ENCODE measurements at places on chromosomes 2 and 18. TPM values are rescaled to one million over a fixed set of nuclear protein-coding genes. Genes with fewer than 3 reads are reported as not detected.

SP5 gene
- 6.5 TPM for total RNA-seq

SNTG2 gene
- total RNA-seq, result 1.4 TPM

RGPD4 gene
- not detected for total RNA-seq

SLC4A5 gene
- 5.6 TPM for total RNA-seq

GRCh38 chr2:132620115-132620514, 49.9 kb downstream of the LYPD1 start:
- no peak for DNase-seq

DNA sequence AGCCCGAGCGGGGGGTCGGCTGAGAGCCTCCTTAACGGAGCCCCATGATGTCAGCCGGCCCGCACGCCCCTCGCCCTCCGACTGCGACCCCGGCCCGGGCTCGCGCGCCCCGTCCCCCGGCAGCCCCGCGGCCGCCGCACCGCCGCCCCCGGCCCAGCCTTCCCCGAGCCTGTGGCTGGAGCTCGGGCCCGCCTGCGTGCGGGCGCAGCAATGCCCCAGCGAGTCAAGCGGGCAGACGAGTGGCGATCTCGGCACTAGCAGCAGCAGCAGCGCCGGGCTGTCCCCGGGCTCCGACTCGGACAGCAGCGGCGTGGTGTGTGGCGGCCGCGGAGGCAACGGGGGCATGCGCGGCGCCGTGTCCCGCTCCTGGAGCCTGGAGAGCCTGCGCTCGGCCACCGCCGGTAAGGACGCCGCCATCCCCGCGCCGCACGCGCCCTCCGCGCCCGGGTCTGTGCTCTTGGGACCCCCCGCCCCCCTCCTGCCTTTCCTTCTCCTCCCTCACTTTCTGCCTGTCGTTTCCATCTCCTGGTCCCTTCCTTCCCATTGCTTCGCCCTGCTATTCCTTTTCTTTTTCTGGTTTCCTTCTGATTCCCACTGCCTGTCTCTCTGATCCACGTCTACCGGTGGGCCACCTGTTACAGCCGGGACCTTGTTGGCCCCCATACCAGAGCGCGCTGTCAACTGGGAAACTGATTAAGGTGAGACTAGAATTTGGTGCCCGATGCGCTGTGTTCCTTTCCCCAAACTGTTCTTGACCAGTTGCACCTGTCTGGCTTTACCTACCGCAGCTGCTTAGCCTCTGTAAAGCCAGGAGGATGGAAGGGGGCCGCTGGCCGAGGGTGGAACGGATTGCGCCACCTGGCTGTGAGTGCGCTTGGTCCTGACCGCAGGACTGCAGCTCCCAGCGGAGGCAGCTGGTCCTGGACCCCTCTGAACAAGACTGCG, 127.4 kb downstream of the ARHGEF4 start:
- DNase-seq, result no peak

DNA sequence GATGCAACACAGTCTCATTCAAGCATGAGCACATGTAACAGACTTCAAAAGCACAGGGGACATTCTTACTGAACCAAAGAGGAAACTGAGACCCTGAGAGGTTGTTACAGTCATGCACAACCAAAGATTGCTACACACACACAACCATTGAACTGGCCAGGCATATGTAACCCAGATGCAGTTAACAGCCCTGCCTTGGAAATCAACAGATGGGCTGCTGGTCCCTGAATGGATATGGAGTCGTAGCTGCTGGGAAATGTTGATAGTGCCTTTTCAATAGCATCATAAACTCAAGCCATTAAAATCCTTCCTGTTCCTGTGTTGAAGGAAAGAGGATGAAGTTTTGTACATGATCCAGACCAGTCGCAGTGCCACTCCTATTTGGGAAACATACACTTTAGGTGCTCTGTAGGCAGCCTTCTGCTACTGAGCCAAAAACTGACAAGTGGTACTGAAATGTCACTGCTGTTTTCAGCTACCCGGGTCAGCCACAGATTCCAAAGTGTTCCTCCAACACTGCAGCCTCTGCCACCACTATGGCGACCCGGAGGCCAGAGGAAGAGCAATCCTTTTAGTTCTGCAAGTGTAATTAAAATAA, 143.9 kb downstream of the CCBE1 start:
- no peak for DNase-seq

- DNase-seq, result no peak
These were observed 506.7 kb downstream of the NUP35 start for GRCh38 chr2:183630964-183631363.

DNA sequence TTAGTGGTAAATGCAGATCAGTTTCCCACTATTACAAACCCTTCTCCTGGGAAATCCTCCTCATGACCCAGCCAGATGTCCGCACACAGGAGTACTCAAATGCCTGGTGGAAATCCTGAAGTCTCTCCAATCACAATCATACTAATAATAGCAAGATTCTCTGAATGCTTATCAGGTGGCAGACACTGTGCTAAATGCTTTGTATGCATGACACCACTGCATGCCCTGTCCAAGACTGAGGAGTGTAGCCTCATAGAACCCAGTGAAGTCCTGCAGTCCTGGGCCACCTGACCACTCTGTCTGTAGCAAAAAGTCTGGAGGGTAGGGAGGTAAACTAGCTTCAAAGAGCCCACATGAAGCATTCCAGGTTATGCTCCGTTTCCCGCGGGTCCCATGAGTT, 434.8 kb upstream of the CHST9 start:
- DNase-seq, result no peak

DNA sequence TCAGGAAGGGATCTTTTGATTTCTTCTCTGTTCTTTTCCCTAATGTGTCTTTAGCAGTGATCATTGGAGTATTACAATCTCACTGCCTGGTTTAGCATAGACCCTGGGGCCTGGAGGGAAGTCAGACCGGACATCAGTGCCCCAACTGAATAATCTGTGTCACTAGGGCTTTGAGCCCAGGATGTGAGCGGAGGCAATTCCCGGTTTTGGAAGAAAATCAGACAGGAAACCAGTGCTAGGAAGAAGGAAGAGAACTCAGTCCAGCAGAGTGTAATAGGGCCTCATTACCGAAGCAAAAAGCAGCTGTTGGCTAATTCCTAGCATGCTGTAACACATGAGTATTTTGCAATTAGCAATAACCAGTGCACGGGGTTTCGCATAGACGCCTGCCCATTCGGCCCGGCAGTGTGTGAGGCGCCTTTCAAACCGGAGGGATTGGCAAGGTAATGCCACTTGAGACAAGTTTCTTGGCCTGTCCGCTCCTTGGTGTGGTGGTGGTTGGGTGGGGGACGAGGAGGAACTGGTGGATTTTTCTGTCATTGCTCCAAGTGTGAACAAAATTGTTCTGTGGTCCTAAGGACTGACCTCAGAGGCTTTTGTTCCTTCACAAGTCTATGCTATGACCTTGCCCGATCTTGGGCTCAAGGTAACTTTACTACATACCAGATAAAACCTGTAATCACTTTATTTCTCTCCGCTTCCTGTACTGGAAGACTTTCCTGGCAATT, 2.8 kb downstream of the FOSL2 start:
- peak; percentile 86 for DNase-seq

DNA sequence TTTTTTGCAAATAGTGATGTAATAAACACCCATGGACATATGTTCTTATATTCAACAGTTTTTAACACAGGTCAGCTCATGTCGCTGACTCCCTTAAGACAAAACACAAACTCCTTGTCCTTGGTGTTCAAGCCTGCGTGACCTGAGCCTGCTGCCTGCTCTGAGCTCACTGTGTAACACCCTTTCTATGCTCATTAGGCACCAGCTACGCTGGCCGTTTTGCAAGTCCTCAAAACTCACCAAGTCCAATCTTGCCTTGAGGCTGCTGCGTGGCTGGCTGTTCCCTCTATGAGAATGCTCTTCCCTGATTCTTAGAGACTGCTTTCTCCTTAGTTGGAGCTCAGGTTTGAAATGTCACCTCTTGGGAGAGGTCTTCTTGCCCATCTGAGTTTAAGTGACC, 100.5 kb upstream of the GLI2 start:
- no peak for DNase-seq

GRCh38 chr18:23114171-23114881, 21.0 kb upstream of the CABLES1 start:
- no peak for DNase-seq

- no peak for DNase-seq
These were observed 272.2 kb downstream of the C1D start for GRCh38 chr2:67790622-67791021.

DNA sequence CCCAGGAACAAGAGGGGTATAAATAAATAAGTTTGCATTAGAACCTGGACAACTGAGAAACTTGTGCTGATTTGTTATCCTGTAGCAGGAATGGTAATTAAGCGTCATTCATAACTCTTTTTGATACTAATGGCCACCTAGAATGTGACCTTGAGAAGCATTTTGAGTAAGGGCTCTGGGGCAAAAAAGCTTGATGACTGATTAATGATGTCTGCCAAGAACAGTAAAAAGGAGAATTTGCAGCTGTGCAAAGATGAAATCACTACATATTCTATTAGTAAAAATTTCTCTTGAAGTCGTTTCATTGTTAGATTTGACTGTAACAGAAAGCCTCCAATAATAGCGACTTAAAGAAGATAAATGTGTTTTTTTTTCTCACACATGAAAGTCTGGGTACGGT, 157.7 kb downstream of the PRKCE start:
- DNase-seq, result no peak

Measured in lower leg skin (tissue), 4 donors.